ENCODE measurements at places on chromosomes 7 and 10.

GRCh38 chr7:44791278-44792219 is 4.9 kb upstream of the PPIA start:
- DNase-seq: no peak

DNA sequence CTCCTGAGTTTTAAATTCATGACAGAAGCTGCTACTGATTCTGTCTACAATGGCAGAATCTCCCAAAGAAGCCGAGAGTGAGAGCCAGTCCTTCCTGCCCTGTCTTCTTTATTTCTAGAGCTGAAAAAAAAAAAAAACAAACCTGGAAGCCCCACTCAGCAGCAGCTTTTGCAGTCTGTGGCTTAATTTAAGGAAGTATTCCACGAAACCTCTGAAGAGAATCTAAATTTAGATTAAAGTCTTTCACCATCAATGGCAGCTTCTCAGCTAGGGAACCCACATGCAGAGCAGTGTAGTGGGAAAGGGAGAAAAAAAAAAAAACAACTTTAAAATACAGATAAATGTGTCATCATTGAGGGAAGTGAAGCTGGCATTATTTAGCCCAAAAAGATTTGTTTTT is 23.4 kb downstream of the SMURF1 start:
- peak; percentile 23 for DNase-seq

DNA sequence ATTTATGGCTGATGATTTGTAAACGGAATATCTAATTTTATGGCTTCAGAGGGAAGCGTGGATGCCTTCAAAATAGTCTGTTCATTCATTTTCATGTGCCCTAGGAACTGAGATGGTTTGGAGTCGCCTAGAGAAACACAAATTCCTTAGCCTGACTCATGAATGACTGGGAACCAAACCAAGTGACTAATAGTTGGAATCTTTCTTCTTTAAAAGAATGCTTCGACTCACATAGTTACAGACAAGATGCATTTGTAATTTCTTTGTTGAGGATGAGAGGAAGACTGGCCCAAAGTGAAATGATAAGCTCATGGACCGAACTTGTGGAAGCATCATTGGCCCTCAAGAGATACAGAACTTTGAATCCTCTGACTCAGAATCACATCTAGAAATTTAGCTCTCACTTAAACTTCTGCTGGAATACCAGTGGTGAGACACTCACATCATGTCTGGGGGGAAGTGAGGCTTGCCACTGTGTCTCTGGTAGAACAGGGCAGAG is 1107.2 kb downstream of the NRG3 start:
- no peak for DNase-seq

GRCh38 chr7:17150018-17150417 is 148.4 kb upstream of the AHR start:
- DNase-seq: no peak

GRCh38 chr7:98418636-98419315 is 17.9 kb upstream of the BAIAP2L1 start:
- DNase-seq: no peak

GRCh38 chr7:650339-651031 is 76.0 kb upstream of the DNAAF5 start:
- DNase-seq: no peak

DNA sequence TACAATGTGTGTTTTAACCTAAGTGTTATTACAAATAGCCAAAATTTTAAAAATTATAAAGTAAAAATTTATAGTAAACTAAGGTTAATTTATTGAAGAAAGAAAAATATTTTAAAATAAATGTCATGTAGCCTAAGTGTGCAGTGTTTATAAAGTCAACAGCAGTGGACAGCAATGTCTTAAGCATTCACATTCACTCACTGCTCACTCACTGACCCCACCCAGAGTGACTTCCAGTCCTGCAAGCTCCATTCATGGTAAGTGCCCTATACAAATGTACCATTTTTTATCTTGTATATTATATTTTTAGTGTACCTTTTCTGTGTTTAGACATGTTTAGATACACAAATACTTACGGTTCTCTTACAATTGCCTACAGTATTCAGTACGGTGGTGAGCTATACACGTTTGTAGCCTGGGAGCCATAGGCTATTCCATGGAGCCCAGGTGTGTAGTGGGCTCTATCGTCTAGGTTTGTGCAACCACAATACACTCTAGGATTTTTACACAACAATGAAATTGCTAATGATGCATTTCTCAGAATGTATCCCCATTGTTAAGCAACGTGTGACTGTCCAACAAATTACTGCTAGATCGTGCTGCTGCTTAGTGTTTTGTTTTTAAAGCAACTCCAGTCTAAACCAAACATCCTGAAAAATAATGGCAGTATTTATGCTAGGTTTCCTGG is 108.9 kb upstream of the NAMPT start:
- DNase-seq: no peak

DNA sequence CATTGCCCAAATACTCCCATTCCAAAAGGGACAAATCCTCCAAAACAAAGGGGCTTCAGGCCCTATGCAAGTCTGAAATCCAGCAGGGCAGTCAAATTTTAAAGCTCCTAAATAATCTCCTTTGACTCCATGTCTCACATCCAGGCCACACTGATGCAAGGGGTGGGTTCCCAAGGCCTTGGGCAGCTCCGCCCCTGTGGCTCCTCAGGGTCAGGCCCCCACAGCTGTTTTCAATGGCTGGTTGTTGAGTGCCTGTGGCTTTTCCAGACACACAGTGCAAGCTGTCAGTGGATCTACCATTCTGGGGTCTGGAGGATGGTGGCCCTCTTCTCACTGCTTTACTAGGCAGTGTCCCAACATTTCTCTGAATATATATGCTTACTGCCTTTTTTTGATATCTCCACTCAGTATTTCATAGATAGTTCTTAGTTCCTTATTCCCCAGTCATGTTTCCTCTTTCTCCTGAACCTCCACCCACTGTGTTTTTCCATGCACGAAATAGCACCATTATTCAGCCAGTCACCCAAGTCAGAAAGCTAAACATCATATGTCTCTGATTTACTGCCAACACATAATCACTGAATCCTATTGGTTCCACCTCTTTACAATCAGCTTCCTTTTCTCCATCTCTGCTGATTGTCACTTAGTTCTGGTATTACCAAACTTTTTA is 172.6 kb upstream of the CACNA2D1 start:
- no peak for DNase-seq

GRCh38 chr10:85036661-85037060 is 708.3 kb downstream of the CCSER2 start:
- no peak for DNase-seq

- DNase-seq: no peak
These were observed 1.7 kb downstream of the DDX21 start for GRCh38 chr10:68957654-68958053.

DNA sequence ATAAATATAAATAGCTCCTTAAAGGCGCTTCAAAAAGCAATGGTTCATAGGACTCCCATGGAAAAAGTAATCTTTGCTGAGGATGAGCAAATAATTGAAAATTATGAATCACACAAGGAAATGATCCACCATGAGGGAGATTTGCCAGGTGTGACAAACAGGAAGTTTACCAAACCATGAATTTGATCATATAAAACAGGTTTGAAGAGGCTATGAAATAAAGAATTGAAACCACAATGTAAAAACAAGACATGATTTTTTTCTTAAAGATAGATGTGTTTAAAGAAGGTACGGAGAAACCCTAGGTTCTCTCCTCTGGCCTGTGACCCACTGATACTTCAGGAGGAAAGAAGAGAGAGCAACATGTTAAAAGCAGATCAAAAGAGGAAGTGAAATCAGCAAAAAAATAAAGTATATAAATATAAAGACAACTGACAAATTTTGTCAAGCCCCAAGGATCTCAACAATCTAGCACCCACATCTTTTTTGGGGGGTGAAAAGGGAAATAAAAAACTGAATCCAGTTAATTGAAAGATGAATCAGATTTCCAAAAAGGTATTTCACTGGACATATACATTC is 111.3 kb upstream of the ASAH2 start:
- DNase-seq: no peak

- DNase-seq: no peak
These were observed 90.9 kb downstream of the COL26A1 start for GRCh38 chr7:101453617-101454016.

GRCh38 chr7:75711076-75711475 is 27.7 kb downstream of the HIP1 start:
- no peak for DNase-seq

- no peak for DNase-seq
These were observed 68.4 kb downstream of the HACD1 start for GRCh38 chr10:17548770-17549169.

- DNase-seq: no peak
These were observed 388 bp downstream of the CNOT4 start for GRCh38 chr7:135509589-135509838.

DNA sequence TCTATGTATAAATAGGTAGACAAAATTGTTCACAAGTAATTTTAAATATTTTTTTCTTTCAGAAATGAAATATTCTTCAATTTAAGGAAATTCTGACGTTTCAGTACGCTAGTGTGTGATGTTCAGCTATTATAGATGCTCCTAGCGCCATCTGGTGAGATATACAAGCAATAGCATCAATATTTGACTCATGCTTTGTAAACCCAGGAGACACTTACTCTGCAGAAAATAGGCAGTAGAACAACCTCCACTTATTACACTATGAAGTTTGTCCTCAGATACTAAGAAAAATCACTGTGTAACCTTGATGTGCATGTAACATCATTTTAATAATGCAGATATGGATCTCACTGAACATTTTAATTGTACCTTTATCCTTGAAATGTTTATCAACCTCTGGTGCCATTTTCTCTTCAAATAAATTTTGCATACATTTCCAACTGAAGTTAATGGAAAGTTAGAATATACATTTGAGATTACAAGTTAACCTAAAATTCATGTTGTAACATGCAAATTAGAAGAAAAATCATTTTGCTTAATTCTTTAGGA is 151.5 kb upstream of the FAM3C start:
- peak; percentile 15 for DNase-seq

DNA sequence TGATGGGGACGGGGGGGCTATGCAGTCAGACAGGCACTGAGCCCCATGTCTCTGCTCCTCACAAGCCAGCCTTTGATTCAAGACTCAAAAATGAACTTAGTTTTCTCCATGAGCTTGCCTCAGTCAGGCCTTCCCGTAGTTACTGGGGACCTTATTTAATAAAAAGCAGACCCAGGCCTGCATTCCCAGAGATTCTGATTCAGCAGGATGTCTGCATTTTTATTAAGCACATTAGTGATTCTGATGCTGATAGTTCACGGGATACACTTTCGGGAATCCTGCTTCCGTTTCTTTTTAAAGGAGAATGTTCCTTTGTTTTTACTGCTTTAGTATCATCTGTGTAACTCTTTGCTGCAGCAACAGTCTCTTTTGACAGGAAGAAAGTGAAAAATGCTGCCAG is 28.3 kb upstream of the PLPP4 start:
- DNase-seq: no peak
